ENCODE measurements at places on chromosomes 2 and 18.

- DNase-seq: no peak
Measured at GRCh38 chr2:129882476-129882875, 97.0 kb upstream of the RAB6C start.

DNA sequence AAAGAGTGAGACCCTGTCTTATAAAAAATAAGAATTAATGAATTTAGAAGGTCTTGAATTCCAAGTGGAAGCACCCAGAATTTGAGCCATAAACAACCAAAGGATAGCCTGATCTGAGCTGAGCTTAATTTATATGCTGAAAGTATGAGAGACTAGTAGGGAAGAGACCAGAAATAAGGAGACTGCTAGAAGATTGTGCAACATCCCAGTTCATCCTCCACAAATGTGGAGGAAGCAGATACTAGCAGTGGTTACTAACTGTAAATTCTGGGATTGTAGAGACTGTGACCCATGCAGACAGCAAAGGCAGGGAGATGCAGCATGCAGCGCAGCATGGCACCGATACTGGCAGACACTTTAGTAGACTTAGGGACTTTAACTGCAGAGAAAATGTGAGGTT is 1.5 kb upstream of the SULT1C2 start:
- DNase-seq: no peak

GRCh38 chr2:64128943-64129391 is 15.3 kb downstream of the PELI1 start:
- DNase-seq: no peak

DNA sequence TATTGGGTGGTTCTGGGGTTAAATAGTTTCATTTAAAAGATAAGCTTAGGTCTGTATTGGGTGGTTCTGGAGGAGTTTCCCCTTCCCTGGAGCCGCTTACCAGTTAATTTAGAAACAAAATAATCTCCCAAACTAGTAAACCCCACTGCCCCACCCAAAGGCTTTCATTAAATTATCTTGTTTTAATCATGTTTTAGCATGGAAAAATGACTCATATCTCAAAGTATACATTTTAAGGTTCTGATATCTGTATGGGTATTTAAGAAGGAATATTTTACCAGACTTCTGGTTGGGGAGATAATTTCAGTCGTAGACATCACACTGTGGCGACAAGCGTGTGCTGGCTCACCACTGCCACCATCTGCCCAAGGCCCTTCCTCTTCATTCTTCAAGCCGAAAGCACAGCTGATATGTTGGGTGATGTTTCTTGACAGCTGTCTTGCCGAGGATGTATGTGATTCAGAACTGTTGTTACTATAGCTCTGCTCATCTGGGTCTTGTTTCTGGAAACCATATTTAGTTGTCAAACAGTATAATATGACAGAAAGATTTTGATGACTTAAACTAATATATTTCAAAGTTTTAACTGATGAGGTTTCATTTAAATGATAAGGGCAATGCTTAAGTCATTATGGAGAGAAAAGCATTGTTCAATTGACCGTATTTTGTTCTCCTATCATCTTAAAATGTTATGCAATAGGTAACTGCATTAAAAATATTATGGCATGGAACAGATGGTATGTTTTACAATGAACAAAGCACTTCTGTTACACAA is 5.1 kb downstream of the FIGLA start:
- DNase-seq: no peak

- DNase-seq: no peak
Measured at GRCh38 chr2:84459944-84460429, 907 bp upstream of the SUCLG1 start.

GRCh38 chr18:55088561-55088960 is 129.3 kb upstream of the CCDC68 start:
- DNase-seq: no peak

- DNase-seq: no peak
Measured at GRCh38 chr2:105396254-105397024, 2.4 kb downstream of the FHL2 start.

DNA sequence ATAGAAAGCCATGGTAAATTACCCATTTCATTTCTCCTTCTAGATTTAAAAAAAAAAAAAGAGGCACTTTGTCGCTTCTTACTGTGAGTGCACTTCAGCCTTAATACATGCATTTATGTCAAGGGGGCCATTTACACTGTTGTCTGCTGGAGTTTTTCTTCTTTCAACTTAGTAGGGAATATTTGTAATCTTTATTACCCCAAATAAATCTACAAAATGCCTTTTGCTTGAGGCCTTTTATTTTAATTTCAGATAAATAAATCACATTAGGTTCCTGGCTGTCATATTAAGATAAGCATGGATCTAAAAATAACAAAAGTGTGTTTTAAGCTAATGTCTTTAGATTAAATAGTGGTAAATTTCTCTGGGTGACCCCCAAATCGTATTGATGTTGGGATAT is 276.0 kb downstream of the NCKAP5 start:
- no peak for DNase-seq

DNA sequence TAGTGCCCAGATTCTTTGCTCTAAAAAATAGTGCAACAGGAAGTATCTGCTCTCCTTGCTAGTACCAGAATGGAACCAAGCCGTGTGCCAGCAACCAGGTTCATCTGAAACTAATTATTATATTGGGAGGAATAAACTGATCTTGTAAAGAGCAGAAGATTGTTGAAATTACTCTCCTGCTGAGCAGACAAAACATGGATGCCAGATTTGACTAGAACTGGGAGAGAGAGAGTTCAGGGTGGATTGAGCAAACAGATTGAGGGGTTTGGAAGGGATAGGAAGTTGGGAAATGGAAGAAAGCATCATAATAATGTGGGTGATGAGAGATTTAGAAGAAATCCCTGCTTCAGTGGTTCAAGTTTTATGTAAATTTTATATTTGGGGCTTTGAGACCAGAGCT is 160.1 kb upstream of the RASGRP3 start:
- no peak for DNase-seq

- no peak for DNase-seq
Measured at GRCh38 chr2:63055226-63056106, 4.8 kb downstream of the OTX1 start.

- no peak for DNase-seq
Measured at GRCh38 chr18:13308369-13308768, 89.8 kb downstream of the LDLRAD4 start.

- no peak for DNase-seq
Measured at GRCh38 chr2:230179907-230180306, 39.9 kb downstream of the SP110 start.

DNA sequence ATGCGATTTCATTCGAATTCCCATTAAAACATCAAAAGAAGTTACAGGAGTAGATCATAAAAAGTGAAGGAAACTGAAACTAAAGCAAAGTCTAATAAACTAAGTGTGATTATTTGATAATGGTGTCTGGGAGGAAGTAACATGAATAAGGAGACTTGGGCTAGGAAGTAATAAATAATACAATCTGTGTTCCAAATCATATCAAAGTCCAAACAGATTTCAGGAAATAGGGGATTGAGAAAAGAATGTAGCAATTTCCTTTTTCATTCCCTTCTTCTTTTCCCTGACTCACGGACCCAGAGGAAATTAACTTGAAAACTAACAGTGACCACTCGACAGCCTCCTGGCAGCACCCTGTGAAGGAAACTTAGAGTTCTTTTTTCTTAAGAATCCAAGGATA is 758.4 kb upstream of the GCFC2 start:
- DNase-seq: no peak

DNA sequence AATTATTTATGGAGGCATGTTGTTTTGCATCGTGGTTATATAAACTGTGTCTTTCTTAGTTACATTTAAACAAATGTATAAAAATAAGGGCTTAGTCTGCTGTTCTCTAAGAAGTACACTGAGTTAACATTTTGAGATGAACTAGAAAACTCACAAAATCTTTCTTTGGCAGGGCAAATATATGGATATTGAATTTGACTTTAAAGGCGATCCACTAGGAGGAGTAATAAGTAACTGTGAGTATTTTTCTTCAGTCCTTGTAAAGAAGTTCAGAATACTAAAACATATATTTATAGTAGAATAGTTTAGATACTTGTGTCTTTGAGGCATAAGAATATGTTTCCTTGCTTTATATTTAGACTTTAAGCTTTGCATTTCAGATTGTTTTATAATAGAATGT is 104.8 kb downstream of the MYO1B start:
- DNase-seq: no peak

DNA sequence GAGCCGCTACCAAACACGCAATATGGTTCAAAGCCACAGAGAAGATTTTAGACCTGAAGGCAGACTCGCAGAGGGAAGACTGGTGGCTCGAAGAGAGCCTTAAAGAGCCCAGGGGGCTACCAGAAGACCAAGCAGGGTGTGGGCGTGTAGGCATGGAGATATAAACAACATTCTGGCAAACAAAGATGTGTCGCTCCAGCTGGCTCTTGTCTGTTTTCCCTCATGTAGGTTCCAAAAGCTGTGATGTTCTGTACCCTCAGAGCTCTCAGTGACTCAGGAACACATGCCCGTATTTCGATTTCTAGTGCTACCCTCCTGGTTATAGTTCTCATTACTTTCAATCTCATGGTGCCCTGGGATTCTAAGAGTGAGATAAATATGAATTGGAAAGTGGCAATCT is 44.5 kb downstream of the DOCK10 start:
- DNase-seq: no peak

DNA sequence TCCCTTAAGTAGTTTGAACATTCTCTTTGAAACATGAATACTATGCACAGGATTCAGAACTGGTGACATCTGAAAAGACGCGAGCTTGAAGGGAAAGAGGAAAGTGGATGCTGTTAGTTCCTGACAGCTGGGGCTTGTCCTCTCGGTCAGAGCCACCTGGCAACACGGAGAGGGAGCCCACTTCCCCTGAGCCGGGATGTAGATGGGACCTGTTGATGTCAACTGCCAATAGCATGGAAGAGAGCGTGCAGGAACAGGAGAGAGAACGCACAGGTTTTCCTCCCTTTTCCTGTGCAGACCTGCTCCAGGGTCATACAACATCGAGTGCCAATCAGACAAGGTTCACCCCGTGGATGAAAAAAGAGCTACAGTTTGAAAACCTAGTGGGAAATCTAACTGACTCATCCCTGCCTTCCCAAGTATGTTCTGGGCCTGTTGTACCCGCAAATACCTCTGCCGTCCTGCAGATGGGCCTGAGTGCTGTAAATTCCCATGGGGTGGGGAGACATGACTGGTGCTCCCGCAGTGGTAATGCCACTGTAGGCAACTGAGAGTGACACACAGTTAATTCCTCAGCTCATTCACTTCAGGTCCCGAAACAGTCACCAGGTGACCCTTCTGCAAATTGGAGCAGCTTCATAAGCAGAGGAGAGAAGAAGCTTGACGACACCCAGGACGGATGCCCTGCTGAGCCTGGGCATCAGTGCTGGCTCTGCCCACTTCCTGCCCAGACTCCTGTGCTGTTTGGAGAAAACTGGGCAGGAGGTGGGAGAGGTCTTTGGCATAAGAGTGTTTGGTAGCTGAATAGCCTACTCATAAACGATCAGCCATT is 13.9 kb upstream of the MBP start:
- no peak for DNase-seq

GRCh38 chr18:48037481-48038271 is 107.2 kb upstream of the SMAD2 start:
- no peak for DNase-seq

DNA sequence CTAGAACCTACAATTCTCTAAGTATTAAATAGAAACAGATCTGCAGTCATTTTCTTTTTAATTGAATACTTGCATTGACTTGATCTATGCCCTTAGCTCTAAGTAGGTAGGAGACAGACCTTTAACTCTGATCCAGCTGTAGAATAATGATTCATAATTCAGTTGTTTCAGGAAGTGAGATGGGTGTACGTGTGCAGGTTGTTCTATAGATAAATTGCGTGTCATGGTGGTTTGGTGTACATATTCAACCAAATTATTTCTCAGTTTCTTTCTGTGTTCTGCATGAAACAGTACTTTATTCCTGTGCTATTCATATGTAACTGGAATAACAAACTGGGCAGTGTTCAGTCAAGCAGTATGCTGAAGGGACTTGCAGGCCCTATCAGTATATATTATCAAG is 34.3 kb upstream of the CD226 start:
- DNase-seq: no peak

- no peak for DNase-seq
Measured at GRCh38 chr2:129015397-129016285, 697.0 kb upstream of the HS6ST1 start.

DNA sequence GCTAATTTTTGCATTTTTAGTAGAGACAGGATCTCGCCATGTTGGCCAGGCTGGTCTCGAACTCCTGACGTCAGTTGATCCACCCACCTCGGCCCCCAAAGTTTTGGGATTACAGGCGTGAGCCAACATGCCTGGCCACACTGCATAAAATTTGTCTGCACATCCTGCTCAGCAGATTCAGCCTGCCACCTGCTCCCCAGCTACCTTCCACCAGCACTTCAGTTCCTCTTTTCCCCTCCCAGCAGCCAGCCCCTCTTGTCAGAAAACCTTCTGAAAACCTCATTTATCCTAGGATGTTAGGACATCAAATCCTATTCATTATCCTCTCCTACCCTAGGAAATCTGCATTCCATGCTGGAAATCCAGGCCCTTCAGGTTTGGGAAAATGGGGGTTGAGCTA is 99.4 kb upstream of the STPG4 start:
- DNase-seq: no peak

DNA sequence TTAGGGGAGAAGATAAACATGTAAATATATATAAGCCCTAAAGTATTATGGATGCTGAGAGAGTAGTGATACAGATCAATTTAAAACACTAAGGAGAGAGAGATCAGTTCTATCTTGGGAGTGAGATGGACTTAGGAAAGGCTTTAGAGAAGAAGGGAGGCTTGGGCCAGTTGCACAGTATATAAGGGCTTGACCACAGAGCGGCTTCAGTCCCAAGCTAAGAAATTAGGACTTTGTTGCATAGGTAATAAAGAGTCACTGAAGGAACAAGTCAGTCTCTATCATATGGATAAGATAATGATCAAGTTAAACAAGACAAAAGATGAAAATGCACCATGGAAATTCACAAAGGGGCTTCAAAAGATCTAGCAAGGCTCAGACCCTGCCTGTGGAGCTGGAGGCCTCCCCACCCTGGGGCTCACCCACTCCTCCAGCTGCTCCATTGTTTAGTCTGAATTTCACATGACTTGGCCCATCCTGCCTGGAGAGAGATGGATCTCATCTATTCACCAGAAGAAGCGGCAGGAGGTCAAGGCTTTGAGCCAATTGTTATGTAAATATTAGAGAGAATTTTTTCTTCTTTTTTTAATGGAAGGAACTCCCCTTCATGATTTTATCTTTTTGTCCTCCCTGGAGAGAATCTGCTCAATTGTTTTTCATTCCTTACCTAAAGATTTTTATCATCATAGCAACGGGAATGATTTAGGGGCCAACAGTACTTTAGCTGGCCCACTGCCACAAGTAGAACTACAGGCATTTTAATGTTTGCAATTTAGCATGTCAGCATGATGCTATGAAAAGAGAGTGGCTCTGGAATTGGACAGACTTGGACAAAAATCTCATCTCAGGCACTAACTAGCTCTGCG is 44.0 kb downstream of the GYPC start:
- DNase-seq: no peak

- no peak for DNase-seq
Measured at GRCh38 chr2:68832233-68832869, 38.8 kb downstream of the BMP10 start.

DNA sequence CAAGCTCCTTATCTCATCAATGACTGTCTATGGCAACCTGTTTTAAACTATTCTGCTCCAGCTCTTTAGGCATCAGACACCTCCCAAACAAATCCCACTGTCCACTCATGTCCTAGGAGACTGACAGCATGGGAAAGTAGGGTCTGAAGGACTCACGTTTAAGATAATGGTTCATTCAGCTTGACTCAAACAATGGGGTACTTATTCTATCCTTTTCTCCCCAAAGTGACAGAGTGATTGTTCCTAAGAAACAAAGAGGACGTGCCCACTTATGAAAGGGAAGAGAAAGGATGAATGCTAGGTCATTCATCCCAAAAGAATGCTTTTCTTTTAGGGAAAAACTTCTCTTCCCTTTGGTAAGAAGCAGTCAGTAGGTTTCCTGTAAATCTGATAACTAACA is 41.9 kb downstream of the ALK start:
- no peak for DNase-seq
